ENCODE measurements at places on chromosomes 12 and 14.

DNA sequence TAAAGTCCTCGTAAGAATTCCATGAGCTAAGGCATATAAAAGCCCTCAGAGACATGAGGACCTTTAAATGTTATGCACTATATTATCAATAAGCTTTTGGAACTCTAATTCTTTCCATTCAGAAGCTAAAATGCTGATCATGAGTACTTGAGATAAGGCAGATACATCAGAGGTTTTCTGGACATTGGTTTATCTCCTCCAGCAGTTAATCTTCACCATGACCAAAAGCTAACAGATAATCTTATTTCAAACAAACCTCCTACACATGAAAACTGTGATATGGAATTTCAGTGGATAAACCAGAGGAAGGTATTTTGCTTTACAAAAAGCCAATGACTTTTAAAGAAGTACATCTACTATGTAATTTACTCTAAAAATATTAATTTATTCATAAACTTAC, 97.9 kb upstream of the BBS10 start:
- DNase-seq: no peak

GRCh38 chr12:92654929-92655328, 47.9 kb upstream of the PLEKHG7 start:
- DNase-seq: no peak

DNA sequence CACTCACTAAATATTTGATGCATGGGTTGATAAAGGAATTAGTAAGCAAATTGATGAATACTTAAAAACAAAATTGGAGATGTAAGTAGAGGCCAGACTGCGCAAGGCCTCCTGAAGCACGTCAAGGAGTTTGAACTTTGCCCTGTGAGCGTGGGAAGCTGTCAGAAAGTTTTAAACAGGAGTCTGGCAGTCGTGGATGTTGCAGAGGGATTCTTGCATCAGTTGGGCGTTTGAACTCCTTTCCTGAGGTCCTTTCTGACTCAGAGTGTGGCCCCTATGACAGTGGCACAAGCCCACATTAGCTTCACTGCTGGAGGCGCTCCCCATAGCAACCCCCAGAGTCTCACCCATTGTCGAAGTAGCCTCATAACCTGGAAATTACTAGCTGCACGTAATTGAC, 17.9 kb upstream of the IL22 start:
- no peak for DNase-seq

DNA sequence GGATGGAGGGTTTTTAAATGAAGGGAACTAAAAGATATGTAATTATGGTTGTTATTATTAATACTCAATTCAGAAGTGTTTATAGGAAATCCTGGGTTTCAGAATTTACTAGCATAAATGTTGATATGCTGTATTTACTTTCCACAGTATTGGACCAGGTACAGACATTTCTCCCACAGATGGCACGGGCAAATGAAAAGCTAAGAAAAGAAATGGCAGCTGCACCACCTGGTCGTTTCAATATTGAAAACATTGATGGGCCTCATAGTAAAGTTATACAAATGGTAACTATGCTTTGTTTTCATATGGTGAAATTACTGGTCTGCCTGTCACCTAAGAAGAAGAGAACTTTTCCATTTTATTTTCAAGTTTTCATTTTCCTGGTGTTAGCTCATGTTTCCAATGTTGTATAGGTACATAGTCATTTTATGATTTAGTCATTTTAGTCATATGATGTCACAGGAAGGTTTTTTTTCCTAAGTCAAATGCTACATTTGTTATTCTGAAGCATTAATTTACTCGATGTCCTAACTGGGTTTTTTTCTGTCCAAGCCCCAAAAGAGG, 5.5 kb downstream of the NOPCHAP1 start:
- DNase-seq: no peak

DNA sequence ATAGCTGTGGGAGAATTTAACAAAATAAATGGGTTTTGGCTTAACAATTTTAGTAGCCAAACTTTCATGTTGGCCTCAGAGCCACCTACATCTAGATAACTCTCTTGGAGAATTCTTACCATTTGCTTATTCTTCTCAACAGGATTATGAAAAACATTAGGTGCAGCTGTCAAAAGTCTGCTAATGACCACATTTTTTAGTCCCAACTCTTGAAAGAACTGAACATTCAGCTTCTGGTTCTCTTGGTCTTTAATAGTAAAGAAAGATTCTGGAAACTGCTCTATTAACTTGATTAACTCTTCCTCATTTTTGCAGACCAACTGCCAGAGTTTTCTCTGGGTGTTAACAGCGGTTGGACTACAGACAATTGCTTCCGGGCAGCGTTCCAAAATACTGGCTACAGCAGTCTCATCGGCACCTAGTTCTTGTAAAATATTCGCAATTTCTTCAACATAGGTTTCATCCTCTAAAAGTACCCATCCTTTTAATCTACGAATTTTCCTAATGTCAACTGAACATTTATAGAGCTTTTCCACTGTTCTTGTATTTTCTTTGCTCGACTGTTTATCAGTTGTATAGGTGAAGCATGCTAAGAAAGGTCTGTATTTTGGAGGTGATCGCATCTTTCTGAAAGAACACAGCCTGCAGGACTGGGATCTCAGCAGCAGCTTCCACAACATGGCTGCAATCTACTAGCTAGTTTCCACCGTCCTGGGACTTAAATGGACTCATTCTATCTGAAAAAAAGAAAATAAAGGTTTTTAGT, 8.7 kb downstream of the MTERF2 start:
- DNase-seq: no peak

DNA sequence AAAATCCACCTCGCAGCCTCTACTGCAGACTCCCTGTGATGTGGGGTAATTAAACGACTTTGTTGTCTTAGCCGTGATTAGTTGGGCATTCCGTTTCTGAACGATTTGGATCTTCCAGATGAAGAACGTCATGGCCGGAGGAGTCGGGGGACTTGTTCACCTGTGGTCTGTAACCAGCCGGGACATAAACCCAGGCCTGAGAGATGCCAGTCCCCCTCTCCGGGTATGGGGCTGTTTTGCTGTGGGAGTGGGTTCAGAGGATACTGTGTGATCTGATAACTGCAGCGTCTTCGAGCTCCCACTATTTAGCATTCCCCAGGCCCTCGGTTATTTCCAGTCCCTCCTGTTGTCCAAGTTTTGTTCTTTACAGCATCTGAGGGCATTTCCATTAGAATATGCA, 96.1 kb downstream of the PIWIL1 start:
- DNase-seq: no peak

DNA sequence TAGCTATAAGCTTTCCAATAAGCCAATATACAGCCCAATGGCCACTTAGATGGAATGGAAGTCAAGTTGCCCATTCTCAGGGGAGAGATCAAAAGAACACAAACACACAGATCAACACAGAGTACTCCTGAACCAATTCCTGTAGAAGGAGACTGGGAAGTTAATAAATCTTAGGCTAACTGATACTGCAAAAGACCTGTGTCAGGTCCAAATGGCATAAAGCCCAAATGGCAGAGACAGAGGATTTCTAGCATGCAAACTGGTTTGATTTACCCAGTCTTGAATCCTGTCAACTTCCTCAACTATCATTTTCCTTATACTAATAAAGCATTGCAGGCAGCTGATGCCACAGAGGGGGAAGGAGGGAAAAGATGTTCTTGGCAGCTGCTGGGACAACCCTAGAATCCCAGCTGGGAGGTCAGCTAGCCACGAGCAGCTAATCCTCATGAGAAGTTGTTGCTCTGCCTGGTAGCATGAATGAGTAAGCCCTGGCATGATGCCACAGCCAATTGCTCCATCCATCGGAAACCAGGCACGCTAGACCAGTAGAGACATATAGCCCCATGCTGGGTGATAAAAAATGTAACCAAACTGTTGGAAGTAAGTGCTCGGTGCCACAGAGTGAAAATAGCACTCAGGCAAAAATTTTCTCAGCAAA, 26.2 kb downstream of the ANG start:
- no peak for DNase-seq

DNA sequence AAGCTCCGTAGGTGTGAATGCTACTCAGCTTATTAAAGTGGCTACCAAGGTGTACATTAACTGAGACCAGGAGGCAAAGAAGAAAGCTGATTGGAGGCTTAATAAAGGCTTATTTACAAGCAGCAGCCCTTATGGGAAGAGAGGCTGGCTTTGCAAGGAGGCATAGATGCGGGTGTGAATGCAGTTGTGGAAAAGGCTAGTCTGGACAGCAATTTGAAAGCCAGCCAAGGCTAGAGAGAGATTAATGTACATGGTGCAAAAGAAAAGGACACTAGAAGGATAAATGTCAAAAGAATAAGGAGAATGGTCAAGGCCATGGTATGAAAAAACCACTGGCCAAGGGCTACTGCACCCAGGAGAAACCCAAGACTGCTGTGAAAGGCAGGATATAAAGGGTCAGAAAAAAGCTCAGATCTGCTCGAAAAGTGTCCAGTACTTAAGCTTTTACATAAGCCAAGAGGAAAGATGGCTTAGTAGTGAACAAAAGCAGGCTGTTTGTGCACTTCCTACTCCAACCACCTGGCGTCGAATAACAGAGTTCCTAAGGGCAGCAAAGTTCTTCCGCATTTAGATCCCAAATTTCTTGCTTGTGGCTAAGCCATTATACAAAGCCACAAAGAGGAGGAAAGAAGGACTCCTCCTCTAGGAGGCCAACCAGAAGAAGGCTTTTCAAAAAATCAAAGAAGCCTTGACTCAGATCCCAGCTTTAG, 24.0 kb downstream of the KLRK1 start:
- DNase-seq: no peak

DNA sequence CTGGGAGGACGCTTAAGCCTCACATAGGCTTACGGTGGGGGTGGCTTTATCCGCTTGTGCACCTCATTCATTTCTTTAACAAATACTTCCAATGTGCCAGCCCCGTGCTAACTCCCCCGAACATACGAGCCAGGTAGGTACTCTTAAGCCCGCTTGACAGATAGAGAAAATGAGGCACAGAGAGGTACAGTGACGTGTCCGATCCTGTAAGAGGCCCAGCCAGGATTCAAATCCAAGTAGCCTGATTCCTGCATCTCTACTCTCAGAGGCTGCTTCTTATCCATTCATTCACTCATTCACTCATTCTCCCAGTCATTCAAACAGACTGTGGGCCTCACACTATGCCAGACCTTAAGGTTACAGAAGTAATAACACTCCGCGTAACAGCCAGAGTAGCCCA, 477 bp downstream of the OAS3 start:
- DNase-seq: no peak

GRCh38 chr12:15691388-15691787, 97.8 kb downstream of the EPS8 start:
- DNase-seq: no peak

Measured in CD4-positive, alpha-beta T cell treated with Interleukin-17A for 1 hour (primary cell).